ENCODE measurements at places on chromosomes 16 and 17. TPM values are rescaled to one million over a fixed set of nuclear protein-coding genes. Genes with fewer than 3 reads are reported as not detected.

NUDT7 gene
- total RNA-seq: 10.5 TPM

CDRT15L2 gene
- total RNA-seq: not detected

KRT9 gene
- not detected for total RNA-seq

GEMIN4 gene
- total RNA-seq: 8.9 TPM

MYCBPAP gene
- total RNA-seq: 0.77 TPM

HOXB5 gene
- total RNA-seq: under 0.01 TPM

ELOB gene
- total RNA-seq: 231 TPM

RNF112 gene
- total RNA-seq: 0.54 TPM
